ENCODE measurements at places on chromosomes 5 and 9.

- DNase-seq = no peak
These were observed 1.7 kb upstream of the MRNIP start for GRCh38 chr5:179860301-179860700.

DNA sequence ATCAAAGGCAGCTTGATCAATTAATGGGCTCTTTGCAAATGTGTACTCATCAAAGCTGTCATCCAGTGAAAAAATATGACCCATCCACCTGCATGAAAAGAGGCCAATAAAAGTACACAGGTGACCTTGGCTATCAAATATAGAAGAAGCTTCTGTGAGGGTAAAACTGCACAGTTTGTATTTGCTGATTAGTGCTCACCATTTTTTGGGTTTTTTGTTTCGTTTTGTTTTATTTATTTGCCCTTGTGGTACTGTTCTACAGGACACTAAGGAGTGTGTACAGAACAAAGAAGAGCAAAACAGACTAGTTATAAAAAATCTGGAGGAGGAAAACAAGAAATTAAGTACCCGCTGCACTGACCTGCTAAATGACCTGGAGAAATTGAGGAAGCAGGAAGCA, 101.3 kb downstream of the CNTLN start:
- DNase-seq = no peak

GRCh38 chr9:89862316-89862715, 257.5 kb downstream of the GADD45G start:
- DNase-seq = no peak

DNA sequence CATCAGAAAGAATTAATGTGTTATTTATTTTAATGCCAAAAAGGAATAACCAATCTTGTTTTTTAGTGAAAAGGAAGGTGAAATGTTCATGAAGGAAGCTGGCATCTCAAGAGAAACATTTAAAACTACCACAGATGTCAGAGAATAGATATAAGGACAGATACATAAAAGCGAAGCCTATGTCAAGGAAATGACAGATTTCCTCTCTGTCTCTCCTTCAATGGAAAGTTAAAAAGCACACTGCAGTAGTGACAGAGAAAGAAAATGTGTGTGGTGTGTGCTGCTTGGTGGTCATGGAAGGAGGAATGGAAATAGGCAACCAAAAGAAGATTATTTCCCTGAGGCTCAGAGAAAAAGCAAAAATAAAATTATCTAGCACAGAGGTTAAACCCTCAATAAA, 9.2 kb downstream of the WNT8A start:
- DNase-seq = no peak

DNA sequence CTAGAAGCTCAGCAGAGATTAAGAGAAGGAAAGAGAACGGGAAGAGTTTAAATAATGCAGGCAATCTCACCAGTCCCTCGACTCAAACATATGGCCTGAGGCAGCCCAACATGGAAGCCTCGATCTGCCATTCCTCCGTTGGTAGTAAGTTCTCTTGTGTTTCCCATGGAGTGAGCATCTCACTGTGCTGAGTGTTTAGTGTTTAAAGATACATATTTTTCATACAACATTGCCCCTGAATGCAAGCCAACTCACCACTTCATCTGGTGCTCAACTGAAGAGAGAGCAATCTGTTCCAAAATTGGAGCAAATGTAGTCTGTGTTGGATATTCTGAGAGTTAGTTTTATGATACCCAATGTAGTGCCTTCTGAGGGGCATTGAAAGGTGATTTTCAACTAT, 171.5 kb upstream of the ATP10B start:
- DNase-seq = no peak

- no peak for DNase-seq
These were observed 4.1 kb upstream of the ADRA1B start for GRCh38 chr5:159912033-159912800.

- DNase-seq = no peak
These were observed 107.5 kb downstream of the NREP start for GRCh38 chr5:111649516-111649915.

GRCh38 chr9:4973246-4973645, 11.8 kb upstream of the JAK2 start:
- DNase-seq = no peak

- no peak for DNase-seq
These were observed 218.4 kb downstream of the MED10 start for GRCh38 chr5:6159832-6160430.

DNA sequence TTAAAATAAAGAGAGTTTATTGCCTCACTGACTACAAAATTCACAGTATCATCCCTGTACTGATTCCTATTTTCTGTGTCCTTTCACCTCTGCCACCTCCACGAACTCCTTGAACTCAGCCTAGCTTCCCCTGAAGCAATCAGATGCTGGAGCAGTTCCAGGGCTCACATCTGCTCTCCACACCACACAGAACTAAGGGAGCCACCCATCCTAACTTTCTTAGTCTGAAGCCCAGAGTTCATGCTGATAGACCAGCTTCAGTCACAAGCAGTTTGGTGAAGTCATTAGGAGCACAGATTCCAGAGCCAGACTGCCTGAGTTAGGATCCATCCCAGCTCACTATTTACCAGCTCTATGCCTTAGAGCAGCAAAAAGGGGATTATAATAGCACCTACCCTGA, 15.6 kb upstream of the EPB41L4A start:
- no peak for DNase-seq

- no peak for DNase-seq
These were observed 19.9 kb upstream of the FAM120A start for GRCh38 chr9:93431539-93432105.

GRCh38 chr9:112873773-112874405, 16.8 kb downstream of the SLC46A2 start:
- no peak for DNase-seq

- DNase-seq = no peak
These were observed 53.1 kb downstream of the PLPPR1 start for GRCh38 chr9:101081641-101082040.

DNA sequence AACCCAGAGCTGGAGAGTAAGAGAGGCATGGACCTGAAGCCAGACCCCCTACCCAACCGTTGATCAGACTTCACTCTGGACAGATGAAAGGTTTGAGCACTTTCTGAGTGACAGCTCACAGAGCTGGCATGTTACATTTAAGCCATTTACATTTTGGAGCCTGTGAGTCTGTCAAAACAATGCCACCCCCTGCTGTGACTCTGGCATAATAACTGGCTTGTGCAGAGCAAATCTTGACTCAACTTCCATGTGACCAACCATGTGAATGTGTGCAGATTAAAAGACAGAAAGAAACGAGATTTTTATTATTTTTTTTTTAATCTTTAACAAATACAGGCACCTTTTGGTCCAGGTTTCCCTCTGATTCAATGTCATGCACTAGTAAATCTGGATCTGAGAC, 48.5 kb downstream of the MFAP3 start:
- DNase-seq = peak; percentile 15

DNA sequence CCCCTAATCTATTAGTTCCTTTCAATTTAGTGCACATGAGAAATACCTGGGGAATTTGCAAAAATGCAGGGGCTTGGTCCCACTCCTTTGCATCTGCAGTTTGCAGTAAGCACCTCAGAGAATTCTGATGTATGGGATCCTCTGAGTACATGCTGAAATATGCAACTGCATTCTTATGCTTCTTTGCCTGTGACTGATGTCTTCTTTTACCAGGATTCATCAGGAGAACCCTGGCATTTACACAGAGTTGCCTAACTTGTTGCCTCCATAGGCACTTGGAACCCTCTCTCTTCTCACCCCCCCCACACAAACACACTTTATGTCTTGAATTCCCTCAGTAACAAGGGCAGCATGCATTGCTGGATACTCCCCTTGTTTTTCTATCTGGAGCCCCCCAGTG, 173.1 kb downstream of the KDM4C start:
- DNase-seq = no peak

DNA sequence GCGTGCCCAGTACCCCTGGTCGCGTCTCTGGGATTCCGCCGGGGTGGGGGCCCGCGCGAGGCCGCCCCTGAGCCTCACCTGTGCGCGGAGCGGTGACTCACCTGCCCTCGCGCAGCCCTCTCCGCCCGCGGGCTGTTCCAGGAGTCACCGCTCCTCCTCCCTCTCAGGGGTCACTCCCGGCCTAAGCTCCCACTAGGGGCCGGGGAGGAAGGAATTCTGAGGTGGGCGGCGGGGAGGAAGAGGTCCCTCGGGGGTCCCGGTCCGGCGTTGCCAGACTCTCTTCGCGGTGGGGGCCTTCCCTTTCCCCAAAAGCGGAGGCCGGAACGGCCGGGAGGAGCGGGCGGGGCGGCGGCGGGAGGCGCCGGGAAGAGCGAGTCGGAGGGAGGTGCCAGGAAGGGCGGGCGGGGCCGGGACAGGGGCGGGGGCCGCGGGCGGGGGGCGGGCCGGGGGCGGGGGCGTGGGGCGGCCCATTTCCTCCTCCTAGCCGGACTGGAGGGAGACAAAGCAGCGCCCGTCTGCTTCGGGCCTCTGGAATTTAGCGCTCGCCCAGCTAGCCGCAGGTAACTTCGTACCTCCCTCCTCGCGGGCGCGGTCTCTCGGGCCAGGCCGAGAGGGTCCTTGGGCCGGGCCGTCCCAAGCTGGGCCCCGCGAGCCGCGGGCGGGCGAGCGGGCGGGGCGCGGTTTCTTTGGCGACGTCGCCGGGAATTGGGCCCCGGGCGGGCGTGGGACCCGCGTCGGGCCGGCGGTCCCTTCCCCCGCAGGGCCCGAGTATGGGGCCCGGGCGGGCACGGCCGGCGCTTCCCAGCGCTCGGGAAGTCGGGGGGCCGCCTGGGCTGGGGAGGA, at the start of gene CTNNA1:
Gene CTNNA1, plus strand, starts transcription at position 475 of the 843 bp plus-strand sequence. CDS start 28,500 bp downstream, outside the sequence.
- peak; percentile 59 for DNase-seq

DNA sequence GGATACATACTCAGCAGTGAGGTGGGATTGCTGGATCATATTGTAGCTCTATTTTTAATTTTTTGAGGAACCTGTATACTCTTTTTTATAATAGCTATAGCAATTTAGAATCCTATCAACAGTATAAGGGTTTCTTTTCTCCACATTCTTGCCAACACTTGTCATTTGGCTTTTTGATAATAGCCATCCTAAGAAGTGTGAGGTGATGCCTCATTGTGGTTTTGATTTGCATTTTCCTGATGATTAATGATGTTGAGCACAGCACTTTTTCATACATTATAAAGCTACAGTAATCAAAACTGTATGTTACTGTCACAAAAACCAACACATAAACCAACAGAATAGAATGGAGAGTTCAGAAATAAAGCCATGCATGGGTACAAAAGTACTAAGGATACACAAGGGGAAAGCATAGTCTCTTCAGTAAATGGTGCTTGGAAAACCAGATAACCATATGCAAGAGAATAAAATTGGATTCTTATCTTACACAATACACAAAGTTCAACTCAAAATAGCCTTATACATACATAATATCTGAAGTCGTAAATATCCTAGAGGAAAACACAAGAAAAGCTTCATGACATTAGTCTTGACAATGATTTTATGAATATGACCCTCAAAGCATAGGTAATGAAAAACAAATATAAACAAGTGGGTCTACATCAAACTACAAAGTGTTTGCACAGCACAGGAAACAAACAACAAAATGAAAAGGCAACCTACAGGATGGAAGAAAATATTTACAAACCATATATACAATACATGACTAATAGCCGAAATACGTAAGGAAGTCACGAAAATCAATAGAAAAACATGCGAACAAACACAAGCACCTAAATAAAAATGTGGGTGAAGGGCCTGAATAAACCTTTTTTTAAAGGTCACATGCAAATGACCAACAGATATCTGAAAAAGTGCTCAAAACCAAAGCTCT, 287.8 kb upstream of the DAB2 start:
- no peak for DNase-seq

All from NCI-H1930 (cell line).